Forelimb muscle (tissue), 1 donor: ENCODE measurements at places on chromosomes 13 and 19. TPM values are rescaled to one million over a fixed set of nuclear protein-coding genes. Genes with fewer than 3 reads are reported as not detected.

Gene TMEM221
- polyA plus RNA-seq, result 1.3 TPM

DNA sequence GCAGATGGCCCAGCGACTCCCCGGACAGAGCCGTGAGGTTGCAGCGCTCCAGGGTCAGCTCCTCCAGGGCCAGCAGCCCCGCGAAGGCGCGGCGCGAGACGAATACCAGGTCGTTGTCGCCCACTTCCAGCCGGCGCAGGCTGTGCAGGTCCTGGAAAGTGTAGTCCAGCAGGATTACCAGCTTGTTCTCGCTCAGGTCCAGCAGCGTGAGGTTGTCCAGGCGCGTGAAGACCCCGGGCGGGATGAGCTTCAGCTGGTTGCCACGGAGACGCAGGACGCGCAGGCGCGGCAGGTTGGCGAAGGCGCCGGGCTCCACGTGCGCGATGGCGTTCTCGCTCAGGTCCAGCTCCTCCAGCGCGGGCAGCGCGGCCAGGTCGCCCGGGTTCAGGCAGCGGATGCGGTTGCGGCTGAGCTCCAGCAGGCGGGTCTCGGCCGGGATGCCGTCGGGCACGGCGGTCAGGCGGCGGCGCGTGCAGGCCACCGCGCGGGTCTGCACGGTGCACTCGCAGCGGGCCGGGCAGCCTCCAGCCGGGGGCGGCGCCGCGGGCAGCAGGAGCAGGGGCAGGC, 9.3 kb upstream of the PEAK3 start:
- DNase-seq, result no peak

- no peak for DNase-seq
Observed at GRCh38 chr19:52603558-52604207, 33.6 kb downstream of the ZNF701 start.

DNA sequence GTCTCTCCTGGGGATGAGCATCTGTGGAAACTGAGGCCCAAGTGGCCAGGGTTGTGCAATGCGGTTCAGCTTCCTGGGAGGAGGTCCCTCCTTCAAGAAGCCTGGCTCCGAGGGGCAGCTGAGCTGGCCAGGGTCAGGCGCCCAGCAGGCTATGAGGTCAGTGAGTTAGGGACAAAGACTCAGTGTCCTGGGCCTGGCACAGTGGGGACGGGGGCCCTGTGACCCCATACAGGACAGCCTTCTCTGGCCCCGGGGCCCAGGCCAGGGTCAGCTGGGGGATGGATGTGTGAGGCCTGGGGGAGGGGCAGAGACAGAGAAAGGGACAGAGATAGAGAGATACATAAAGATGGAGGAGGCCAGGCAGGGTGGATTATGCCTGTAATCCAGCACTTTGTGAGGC, 3.0 kb upstream of the IL12RB1 start:
- DNase-seq, result no peak

Gene ZNF667
- 11.3 TPM for polyA plus RNA-seq

- DNase-seq, result no peak
Observed at GRCh38 chr13:109447667-109448066, 338.7 kb downstream of the IRS2 start.

DNA sequence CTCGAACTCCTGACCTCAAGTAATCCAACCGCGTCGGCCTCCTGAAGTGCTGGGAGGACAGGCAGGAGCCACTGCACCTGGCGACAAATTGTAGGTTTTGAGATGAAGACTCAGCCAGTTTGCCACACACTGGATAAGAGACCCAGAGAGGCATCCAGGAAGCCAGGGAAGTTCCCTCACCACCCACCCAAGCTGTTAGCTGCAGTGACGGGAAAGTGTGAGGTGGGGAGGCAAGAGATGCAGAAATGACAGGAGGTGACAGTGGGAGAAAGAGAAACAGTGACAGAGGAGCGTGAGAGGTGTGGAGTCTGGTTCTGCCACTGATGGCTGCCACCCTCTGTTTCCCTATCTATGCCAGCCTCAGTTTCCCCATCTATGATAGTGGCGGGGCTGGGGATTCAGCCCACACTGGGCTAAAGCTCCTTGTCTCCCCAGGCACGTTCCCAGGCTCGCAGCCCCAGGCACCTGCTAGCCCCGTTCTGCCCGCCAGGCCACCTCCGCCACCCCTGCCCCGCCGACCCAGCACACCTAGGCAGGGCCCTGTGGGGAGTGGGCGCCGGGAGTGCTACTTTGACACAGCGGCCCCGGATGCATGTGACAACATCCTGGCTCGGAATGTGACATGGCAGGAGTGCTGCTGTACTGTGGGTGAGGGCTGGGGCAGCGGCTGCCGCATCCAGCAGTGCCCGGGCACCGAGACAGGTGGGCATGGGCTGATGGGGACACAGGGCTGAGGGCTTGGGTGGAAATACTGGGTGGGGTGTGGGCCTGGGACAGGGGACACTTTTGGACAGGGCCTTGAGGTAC, 21.0 kb downstream of the LTBP4 start:
- DNase-seq, result no peak
